Stimulated activated CD8-positive, alpha-beta memory T cell treated with anti-CD3 and anti-CD28 coated beads, Interleukin-2, amount 100 ng/mL, for 1 hour (primary cell): ENCODE measurements at places on chromosomes 7 and 10.

DNA sequence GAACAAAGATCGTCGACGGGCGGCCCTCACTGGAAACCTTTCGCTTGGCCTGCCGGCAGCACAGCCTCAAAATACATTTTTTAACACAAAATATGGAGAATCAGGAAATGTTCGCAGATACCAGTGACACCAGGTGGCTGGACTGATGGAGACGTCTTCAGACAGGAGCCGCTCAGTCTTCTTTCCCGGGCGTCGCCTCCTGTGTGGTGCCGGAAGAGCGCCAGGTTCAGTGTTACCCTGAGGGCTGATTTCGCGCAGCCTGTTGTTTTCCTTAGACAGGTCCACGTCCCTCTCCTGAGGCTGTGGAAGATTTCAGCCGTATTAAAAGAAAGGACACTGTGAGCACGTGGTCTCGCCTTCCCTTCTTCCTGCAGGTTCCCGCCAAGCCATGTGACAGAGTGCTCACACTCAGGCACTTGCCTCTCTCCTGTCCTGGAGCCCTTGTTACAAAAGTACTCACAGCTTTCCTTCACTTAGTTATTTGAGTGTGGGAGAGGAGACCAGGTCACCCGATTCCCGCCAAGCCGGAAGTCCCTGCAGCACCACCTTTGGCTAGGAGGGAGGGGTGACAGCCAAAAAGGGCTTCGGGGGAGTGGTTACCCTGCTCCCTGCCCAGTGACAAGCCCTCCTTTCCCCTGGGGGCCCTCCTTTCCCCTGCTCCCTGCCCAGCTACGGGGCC lies 21.7 kb upstream of the PWWP2B start:
- no peak for DNase-seq

DNA sequence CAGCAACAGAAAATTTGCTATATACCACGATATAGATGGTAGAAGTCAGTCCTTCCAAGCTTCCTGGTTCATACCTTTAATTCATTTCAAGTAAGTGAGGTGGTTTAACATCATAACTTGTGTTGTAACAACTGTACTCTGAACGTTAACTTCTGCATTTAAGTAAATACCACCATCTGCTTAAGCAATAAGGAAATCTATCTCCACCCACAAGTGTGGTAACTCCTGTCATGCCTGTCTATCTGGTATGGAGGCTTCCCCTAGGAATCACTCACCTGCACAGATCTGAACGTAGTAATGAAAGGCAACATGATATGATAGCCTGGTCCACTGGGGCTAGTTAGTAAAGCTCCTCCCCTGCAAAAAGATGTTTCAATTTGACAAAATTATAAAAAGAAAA lies 2.3 kb downstream of the ERLIN1 start:
- DNase-seq: no peak

- DNase-seq: no peak
These were observed 114.1 kb downstream of the ABCA13 start for GRCh38 chr7:48285373-48285772.

DNA sequence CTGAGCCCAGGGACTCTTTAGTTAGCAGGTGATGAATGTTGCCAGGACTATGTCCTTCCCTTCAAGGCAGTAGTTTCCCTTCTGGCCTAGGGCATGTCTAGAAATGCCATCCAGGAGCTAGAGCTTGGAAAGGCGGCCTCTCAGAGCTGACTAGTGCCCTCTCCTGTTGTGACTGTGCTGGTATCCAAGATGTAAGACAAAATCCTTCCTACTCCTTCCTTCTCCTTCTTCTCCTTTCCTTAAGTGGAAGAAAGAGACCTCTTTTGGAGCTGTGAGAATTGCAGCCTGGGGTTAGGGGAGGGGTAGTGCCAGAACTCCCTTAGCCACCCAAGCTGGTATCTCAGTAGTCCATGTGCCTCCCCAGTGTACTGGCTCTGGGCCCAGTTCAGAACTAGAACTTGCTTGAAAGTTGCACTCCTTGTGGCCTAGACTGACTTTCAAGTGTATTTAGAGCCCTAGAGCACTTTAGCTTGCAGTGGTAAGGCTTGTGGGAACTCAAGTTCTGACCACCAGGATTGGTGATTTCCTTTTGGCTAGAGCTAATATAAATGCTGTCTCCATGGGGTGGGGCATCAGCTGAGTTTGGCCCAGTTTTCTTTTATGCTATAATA lies 118.8 kb downstream of the NPSR1 start:
- DNase-seq: no peak

DNA sequence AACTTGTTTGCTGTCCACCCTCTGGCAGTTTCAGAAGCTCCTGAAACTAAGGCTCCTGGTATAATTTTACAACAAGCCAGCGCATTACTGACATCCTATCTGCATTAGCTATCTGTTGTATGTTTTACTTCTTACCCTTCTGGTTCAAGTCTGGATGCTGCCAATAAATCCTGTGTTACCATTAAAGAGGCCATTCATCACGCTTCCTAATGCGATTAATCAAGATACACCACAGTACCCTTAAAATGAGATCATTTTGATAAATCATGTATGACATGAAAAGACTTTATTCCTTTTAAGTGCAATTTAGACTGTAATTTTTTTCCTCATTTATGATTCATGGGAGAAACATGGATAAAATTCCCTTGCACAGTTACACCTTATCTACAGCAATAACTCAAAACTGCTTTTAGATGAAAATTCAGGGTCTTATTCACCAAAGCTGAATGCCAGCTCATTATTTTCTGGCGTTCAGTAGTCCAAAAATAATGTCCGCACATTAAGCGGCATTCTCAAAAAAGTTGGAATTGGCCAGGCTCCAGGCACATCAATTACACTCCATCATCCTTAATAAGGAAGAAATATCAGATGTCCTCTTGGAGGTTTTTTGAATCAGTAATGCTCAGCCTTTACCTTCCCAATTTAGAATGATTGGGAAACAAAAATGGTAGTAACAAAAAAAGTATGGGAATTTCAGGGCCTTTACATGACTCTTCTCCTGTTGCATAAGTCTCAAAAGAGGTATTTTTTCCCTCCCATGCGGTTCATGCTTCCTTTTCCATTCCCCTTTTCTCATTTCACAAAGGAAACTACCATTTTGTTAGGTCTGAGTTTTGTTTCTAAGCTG lies 878.5 kb downstream of the LRMDA start:
- DNase-seq: no peak

DNA sequence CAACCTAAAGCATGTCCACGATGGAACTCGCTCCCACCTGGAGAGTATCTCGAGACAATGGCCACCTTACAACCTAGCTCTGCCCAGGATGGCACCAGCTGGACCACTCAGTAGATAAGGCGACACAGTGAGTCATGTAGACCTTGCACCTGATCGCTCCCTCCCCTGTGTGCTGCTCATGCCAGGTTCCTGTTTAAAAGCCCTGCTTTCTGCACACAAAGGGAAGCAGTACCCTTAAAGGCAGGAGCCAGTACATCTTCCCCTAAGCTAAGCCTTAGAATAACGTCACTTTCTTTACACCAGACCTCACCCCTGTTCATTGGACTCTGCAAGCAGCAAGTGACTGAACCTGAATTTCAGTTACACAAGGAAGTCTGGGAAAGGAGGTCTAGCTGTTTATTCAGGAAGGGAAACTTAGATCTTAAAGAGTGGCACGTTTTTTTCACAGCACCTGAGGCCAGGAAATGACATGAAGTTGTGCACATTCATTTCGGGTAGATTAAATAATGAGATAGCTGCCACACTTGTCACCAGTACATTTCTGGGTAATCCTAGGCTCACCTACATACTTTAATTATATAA lies 117.9 kb downstream of the MTPAP start:
- DNase-seq: no peak

DNA sequence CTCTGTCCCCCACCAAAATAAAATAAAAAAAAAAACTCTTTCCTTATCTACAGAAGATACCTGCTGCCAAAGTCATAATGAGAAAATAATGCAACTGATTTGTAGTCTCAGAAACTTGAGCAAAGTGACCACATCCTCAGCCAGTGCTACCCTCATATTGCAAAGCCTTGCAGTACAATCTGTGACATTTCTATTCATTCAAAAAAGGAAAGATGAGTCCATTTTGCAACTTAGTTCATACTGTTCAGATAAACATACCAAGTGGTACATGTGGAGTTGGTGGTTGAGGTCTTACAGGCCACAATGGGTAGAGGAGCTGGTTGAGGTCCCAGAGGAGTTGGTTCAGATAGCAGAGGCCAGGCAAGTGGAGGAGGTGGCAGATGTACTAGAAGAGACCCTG lies 6.5 kb upstream of the EIF5AL1 start:
- DNase-seq: no peak

GRCh38 chr7:37365405-37365804 lies 83.3 kb downstream of the ELMO1 start:
- DNase-seq: no peak

GRCh38 chr7:43669286-43670081 lies 59.8 kb downstream of the COA1 start:
- DNase-seq: no peak

- DNase-seq: no peak
These were observed 13.8 kb downstream of the ATG9B start for GRCh38 chr7:151010307-151011096.
